Spleen (tissue), 13 donors: ENCODE measurements at places on chromosomes 11 and 22. TPM values are rescaled to one million over a fixed set of nuclear protein-coding genes. Genes with fewer than 3 reads are reported as not detected.

GRCh38 chr11:65646288-65646957, 8.5 kb downstream of the SIPA1 start:
- peaks cover 95% of the 10 kb centered on the region for H3K36me3 ChIP-seq
- peaks cover 88% of the 10 kb centered on the region for H3K4me1 ChIP-seq
- DNase-seq = peak; percentile 74

- H3K4me3 ChIP-seq = no peak overlapping the region
- no peak overlapping the region for H3K27ac ChIP-seq
- no peaks in the 10 kb centered on the region for H3K4me1 ChIP-seq
- no peaks in the 10 kb centered on the region for H3K27me3 ChIP-seq
- DNase-seq = no peak
- H3K36me3 ChIP-seq = no peaks in the 10 kb centered on the region
Observed at GRCh38 chr11:7484131-7484530, 1.2 kb upstream of the OLFML1 start.

GRCh38 chr11:86671531-86672006, 847 bp downstream of the ME3 start:
- peak; percentile 79 for DNase-seq
- H3K4me1 ChIP-seq = peaks cover 26% of the 10 kb centered on the region
- H3K27me3 ChIP-seq = peaks cover 9% of the 10 kb centered on the region

- DNase-seq = peak; percentile 82
- peak overlapping the region; percentile 70 for H3K4me3 ChIP-seq
- H3K4me1 ChIP-seq = peaks cover 30% of the 10 kb centered on the region
- H3K27me3 ChIP-seq = no peaks in the 10 kb centered on the region
- H3K27ac ChIP-seq = peak overlapping the region; percentile 92
Observed at GRCh38 chr11:14500181-14500651, 605 bp upstream of the COPB1 start.

GRCh38 chr11:2256293-2256913, 14.0 kb downstream of the ASCL2 start:
- no peaks in the 10 kb centered on the region for H3K36me3 ChIP-seq
- no peak overlapping the region for H3K4me3 ChIP-seq
- no peak overlapping the region for H3K27ac ChIP-seq
- peak; percentile 46 for DNase-seq
- H3K27me3 ChIP-seq = no peaks in the 10 kb centered on the region

The MLC1 gene
- 4.2 TPM for total RNA-seq

DNA sequence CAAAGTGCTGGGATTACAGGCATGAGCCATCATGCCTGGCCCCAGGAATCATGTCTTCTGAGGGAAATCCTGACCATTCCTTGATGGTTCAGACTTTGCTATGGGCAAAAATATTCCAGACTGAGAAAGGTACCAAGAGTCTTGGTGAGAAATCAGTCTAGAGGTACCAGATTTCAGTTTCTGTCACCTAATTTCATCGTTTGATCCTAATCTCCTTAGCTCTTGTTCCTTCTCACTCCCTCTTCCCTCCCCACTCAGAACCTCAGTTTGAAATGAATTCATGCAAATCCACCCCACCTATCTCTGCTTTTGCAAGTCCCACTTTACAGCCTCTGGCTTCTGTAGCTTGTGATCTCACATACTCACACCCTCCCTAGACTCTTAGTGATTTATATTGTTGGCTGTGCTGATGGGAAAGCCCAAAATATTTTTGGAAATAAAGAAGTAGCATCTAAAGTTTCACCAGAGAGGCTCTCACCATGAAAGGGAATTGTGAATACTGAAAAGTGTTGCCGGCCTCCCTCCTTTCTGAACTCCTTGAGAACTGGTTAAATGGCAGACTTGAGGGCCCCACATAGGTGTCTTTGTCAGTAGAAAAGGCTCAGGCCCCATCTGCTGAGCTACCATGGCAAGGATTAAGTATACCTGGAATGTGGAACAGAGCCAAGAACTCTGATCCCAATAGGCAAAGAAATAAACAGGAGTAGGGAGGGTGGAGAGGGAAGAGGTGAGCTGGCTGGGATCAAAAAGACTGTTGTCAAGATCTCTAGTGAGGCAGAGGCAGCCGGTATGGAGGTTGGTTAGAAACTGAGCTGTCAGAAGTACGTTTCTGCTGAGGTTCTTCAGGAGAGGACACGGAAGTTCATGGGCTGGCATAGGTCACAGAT, 190.5 kb upstream of the MTMR2 start:
- no peak overlapping the region for H3K4me3 ChIP-seq
- H3K36me3 ChIP-seq = no peaks in the 10 kb centered on the region
- H3K4me1 ChIP-seq = no peaks in the 10 kb centered on the region
- DNase-seq = no peak
- H3K27ac ChIP-seq = no peak overlapping the region

- H3K4me1 ChIP-seq = peaks cover 6% of the 10 kb centered on the region
- no peak overlapping the region for H3K27ac ChIP-seq
- no peak overlapping the region for H3K4me3 ChIP-seq
- H3K27me3 ChIP-seq = no peaks in the 10 kb centered on the region
Observed at GRCh38 chr11:12845163-12845562, 164.0 kb upstream of the RASSF10 start.

GRCh38 chr11:31956310-31956709, 134.6 kb upstream of the RCN1 start:
- H3K4me1 ChIP-seq = no peaks in the 10 kb centered on the region
- H3K4me3 ChIP-seq = no peak overlapping the region
- no peaks in the 10 kb centered on the region for H3K36me3 ChIP-seq
- no peak for DNase-seq
- no peaks in the 10 kb centered on the region for H3K27me3 ChIP-seq

GRCh38 chr11:61413496-61413895, 16.3 kb downstream of the CPSF7 start:
- no peak for DNase-seq
- no peak overlapping the region for H3K4me3 ChIP-seq
- H3K27me3 ChIP-seq = no peaks in the 10 kb centered on the region
- no peak overlapping the region for H3K27ac ChIP-seq
- peaks cover 27% of the 10 kb centered on the region for H3K4me1 ChIP-seq

DNA sequence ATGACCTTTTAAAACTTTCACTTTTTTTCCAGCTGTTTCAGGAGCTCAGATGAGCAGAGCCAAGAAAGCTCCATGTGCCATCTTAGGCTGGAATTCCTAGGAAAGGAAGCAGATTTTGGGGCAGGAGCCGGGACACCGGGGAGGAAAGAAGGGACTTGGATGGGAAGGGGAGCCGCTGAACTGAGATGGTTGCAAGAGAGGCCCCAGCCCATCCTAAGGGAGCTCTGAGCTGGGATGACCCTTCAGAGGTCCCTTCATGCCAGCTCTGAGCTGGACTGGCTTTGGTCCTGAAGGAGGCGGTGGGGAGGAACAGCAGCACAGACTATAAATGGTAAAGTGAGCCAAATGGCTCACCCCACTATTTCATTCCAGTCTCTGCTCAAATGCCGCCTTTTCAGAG, 55.2 kb upstream of the SLC22A12 start:
- DNase-seq = peak; percentile 19
- H3K36me3 ChIP-seq = no peaks in the 10 kb centered on the region
- no peak overlapping the region for H3K27ac ChIP-seq
- H3K4me3 ChIP-seq = no peak overlapping the region

GRCh38 chr11:28490773-28491382, 382.7 kb downstream of the METTL15 start:
- H3K36me3 ChIP-seq = no peaks in the 10 kb centered on the region
- DNase-seq = no peak

DNA sequence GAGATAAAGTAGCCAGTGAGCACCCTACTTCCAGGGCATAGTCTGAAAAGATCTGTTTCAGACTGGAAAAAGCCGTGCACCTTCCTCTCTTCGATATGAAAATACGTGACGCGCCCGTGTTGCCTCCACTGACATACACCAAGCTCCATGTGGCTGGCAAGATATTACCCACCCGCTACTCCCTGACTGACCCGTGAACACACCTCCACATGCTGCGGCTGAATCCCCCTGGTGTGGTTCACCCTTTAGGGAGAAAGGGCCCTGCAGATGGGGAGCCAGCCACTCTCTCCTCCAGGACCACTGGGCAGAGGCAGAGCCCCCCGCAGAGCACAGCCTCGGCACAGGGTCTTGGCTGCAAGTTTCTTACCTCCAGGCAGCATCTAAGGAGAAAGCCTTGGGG, 245.0 kb downstream of the BRD1 start:
- DNase-seq = no peak
- no peak overlapping the region for H3K4me3 ChIP-seq
- H3K4me1 ChIP-seq = no peaks in the 10 kb centered on the region
- no peak overlapping the region for H3K27ac ChIP-seq
- no peaks in the 10 kb centered on the region for H3K27me3 ChIP-seq
- no peaks in the 10 kb centered on the region for H3K36me3 ChIP-seq

The NCF4 gene
- total RNA-seq = 101 TPM

The VSIG10L2 gene
- total RNA-seq = not detected

The SERPIND1 gene
- total RNA-seq = not detected

The CD3E gene
- 54.6 TPM for total RNA-seq

DNA sequence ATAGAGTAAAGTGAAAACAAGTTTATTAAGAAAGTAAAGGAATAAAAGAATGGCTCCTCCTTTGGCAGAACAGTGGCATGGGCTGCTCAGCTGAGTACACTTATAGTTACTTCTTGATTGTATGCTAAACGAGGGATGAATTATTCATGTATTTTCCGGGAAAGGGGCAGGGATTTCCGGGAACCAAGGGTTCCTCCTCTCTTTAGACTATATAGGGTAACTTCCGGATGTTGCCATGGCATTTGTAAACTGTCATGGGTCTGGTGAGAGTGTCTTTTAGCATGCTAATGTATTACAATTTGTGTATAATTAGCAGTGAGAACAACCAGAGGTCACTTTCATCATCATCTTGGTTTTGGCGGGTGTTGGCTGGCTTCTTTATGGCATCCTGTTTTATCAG, 23.5 kb upstream of the SPTY2D1 start:
- no peak for DNase-seq
- H3K36me3 ChIP-seq = no peaks in the 10 kb centered on the region
- no peak overlapping the region for H3K4me3 ChIP-seq
- H3K4me1 ChIP-seq = no peaks in the 10 kb centered on the region
- no peaks in the 10 kb centered on the region for H3K27me3 ChIP-seq
- no peak overlapping the region for H3K27ac ChIP-seq

DNA sequence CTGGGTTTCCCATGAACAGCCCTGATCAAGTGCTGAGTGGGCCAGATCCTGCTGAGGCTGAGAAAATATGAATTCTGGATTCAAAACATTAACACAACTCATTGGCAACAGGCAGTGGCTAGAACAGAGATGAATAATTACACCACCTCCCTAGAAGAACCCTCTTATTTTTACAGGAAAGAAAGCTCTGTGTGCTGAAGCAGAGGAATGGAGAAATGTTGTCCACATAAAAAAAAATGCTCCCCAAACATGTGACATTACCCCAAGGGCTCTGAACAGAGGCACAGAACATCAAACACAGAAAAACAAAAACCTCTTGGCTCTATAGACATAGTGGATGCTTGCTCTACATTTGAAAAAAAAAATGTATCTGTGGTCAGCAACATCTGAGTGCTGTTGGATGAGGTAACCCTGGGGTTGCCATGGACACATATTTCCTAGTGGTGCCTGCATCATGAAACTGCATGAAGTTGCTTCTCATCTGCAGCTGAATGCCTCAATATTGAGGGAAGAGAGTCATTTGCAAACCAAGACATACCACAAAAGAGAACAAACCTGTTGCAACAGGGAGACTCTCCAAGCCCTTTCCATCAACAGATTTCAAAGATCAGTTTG, 98.8 kb downstream of the SNX19 start:
- H3K27me3 ChIP-seq = no peaks in the 10 kb centered on the region
- no peaks in the 10 kb centered on the region for H3K36me3 ChIP-seq
- DNase-seq = no peak
- no peak overlapping the region for H3K27ac ChIP-seq

GRCh38 chr11:1755692-1756561, 5.5 kb upstream of the IFITM10 start:
- H3K36me3 ChIP-seq = peaks cover 93% of the 10 kb centered on the region
- peak overlapping the region; percentile 99 for H3K27ac ChIP-seq
- peak overlapping the region; percentile 99 for H3K4me3 ChIP-seq
- peak; percentile 82 for DNase-seq
- peaks cover 100% of the 10 kb centered on the region for H3K4me1 ChIP-seq
- no peaks in the 10 kb centered on the region for H3K27me3 ChIP-seq

GRCh38 chr11:77411137-77411707, 62.7 kb downstream of the PAK1 start:
- H3K27ac ChIP-seq = no peak overlapping the region
- no peaks in the 10 kb centered on the region for H3K36me3 ChIP-seq
- H3K4me1 ChIP-seq = peaks cover 16% of the 10 kb centered on the region
- H3K4me3 ChIP-seq = peak overlapping the region; percentile 54
- no peaks in the 10 kb centered on the region for H3K27me3 ChIP-seq
- peak; percentile 88 for DNase-seq

- no peaks in the 10 kb centered on the region for H3K27me3 ChIP-seq
- DNase-seq = peak; percentile 66
- peaks cover 56% of the 10 kb centered on the region for H3K4me1 ChIP-seq
- no peak overlapping the region for H3K27ac ChIP-seq
Observed at GRCh38 chr11:3129591-3130268, 35.4 kb downstream of the OSBPL5 start.

The APOA5 gene
- total RNA-seq = not detected

The OR52E8 gene
- total RNA-seq = not detected

GRCh38 chr11:96227244-96227643, 115.8 kb downstream of the MAML2 start:
- peak overlapping the region; percentile 75 for H3K27ac ChIP-seq
- no peak for DNase-seq
- H3K27me3 ChIP-seq = no peaks in the 10 kb centered on the region
- no peaks in the 10 kb centered on the region for H3K36me3 ChIP-seq

DNA sequence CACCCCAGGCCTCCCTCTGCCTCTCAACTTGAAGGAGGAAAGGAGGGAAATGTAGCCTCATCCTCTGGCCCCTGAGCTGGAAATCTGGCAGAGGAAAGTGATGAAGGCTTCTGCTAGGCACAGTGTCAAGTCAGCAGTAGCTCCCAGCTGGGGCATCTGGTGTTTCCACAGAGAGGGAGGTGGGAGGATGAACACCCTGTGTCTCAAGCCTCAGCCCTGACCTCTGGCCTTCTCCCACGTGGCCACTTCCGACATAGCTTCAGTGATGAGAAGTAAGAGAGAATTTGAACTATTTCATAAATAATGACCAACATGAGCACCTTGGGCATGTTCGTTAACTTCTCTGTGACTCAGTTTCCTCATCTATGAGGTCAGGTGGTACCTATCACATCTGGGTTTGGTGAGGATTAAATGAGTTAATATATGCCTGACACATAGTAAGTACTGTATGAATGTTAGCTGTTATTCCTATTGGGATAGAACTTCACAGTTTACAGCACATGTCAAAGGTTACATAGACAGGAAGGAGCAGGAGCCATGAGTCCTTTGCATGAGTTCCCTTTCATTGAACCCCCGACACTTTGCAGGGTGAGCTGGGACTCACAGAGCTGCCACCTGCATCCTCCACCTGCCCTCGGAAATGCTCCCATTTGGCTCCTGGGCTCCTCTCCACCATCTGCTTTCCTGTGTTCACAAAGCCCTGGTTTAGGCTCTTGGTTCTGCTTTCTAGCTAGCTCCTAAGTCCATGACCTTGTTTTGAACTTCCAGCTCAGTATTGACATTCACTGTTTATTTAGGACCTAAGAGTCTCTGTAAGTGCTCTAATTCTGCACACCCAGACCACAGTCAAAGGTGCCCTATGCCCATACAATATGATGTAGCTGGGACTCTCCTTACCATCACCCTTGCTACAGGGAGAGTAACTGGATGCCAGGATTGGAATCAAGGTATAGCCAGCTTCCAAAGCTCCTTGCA, 61.7 kb downstream of the CSNK2A3 start:
- H3K27me3 ChIP-seq = no peaks in the 10 kb centered on the region
- no peak overlapping the region for H3K4me3 ChIP-seq
- DNase-seq = no peak
- H3K27ac ChIP-seq = peak overlapping the region; percentile 2
- H3K36me3 ChIP-seq = no peaks in the 10 kb centered on the region

- peak; percentile 76 for DNase-seq
- peaks cover 8% of the 10 kb centered on the region for H3K27me3 ChIP-seq
- H3K4me3 ChIP-seq = no peak overlapping the region
- peaks cover 99% of the 10 kb centered on the region for H3K4me1 ChIP-seq
- peak overlapping the region; percentile 94 for H3K27ac ChIP-seq
Observed at GRCh38 chr22:37232140-37232998, 11.7 kb downstream of the RAC2 start.
